ENCODE measurements at places on chromosomes 16 and 17.

DNA sequence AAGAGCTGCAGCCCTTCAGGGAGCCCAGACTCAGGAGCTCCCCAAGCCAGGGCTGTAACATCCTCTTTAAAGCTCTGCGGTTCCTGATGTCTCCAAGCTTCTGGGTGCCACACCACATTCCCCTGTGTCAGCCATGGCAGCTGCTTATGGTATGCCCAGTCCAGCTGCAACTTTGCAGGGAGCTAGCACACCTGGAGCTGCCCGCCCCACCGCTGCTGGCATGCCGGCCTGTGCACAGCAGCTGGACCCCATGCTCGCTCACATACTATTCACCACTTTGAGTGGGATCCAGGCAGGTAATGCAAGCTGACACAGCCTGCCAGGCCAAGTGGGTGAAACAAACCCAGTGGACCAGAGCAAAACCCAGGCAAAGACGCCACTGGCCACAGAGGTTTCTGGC lies 305.6 kb upstream of the AXIN2 start:
- no peak for DNase-seq

DNA sequence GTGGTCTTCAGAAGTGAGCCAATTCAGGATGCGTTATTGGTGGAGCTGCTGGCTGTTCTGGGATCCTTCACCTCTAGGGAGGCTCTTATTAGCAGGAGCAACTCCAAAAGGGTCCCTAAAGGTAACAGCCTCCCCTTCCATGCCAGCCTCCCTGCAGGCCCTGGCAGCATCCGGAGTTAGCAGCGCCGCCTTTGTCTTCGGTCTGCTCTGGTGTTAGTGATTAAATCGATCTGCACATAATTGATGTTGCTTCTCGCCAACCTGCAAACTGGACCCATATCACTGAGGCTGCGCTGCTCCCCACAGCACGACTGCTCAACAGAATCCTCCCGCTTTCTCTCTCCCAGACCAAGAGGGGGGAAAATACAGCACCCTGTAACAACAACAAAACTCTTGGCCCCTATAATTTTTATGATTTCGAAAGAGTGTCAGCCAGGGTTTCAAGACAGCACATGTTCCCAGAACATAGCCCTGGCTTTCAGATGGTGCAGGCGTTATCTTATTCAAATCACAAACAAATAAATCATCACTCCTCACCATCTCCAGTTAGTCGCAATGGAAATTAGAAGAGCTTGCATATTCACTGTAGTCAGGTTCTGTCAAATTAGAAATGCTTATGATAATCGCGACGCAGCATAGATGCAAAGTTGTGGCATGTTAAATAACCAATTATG lies 76.0 kb downstream of the IRX3 start:
- no peak for DNase-seq

GRCh38 chr17:72297326-72298115 lies 176.7 kb downstream of the SOX9 start:
- DNase-seq = peak; percentile 15

DNA sequence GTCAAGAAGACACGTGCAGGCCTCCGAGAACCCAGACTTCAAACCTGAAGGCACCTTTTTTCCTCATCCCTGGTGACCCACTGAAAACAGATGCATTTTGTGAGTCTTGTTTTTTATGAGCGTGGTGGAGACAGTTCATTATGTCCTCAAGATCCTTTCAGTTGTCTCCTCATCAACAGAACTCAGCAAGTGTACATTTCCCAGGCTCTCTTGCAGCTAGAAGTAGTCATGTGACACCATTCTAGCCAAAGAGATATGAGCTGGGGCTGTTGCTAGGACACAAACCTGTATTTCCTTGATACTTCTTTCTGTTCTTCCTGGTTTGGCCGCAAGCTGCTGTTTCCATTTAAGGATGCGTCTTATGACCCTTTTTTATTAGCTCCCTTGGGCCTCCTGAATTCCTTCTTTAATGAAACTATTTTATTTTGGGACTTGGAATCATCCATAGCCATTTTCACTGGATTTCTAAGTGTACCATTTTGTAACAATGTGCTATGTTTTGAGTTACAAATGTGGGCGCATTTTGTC lies 135.7 kb upstream of the FOXF1 start:
- DNase-seq = no peak

GRCh38 chr17:39701012-39701783 lies 1.3 kb downstream of the ERBB2 start:
- no peak for DNase-seq

DNA sequence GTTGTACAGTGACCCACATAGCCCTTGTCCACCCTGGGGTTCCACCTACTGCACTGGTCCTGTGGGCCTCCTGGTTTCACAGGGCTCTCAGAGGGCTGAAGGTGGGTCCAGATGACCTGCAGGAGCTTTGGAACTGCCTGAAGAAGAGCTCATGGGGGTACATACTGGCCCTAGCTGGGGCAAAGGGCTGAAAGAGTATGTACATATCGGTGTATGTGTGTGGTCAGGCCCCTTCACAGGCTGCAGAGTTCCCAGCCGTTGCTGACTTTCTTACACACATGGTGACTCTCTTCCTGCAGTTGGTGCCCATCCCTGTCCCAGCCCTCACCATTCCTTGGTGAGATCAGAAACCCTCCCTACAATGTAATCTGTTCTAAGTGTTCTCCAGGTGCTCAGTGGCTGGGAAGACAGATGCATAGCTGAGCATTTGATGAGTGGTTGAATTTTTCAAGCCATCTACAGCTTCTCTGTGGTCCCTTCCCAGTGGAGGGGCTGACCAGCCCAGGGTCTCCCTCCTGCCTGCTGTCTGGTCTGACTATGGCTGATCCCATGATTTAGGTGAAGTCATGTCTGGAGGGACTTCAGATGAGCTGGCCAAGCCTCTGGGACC lies 2.4 kb upstream of the NFATC3 start:
- no peak for DNase-seq

GRCh38 chr17:42803074-42803883 lies 4.6 kb downstream of the CNTD1 start:
- no peak for DNase-seq

GRCh38 chr16:53123747-53124146 lies 69.0 kb downstream of the CHD9 start:
- DNase-seq = peak; percentile 46

DNA sequence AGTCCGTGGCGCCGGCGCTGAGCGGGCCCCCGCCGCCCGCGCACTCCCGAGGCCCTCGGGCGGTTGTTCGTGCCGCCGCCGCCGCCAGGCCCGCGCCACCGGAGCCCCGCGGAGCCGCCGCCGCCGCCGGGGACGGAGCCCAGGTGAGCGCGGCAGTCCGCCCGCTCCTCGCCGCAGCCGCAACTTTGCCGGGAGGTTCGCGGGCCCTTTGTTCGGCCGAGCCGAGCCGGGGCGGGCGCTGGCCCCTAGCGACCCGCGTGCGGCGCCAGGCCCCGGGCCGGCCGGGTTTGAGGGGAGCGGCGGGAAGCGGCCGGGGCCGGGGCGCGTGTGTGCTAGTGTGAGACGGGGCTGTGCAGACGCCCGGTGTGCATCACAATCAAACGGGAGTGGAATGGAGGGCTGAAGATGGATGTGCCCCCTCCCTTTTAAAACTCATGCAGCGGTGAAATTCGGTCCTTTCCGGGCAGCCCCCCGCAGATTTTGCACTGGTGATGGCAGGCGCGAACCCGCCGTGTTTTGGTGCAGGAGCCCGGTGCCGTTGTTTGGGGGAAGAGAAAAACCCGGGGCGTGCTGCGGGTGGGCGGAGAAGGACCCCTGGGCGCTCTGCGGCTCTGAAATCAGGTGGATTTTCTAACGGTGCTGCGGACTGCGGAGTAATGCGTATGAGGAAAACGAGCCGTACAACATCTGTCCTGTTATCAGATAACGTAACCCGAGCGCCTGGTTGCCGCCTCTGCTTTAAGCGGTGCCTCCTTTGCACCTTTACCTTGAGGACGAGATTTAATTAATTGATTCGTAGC lies 823 bp downstream of the TNRC6C start:
- DNase-seq = no peak

- DNase-seq = no peak
Measured at GRCh38 chr17:53420035-53420641, 402.6 kb upstream of the KIF2B start.

GRCh38 chr17:5526821-5527598 lies 40.6 kb downstream of the MIS12 start:
- DNase-seq = peak; percentile 88

- no peak for DNase-seq
Measured at GRCh38 chr16:81709016-81709900, 69.8 kb upstream of the PLCG2 start.

- no peak for DNase-seq
Measured at GRCh38 chr16:55559233-55559632, 7.3 kb upstream of the CAPNS2 start.

GRCh38 chr17:78988152-78988551 lies 8.4 kb upstream of the LGALS3BP start:
- no peak for DNase-seq

GRCh38 chr17:17412326-17412725 lies 64.5 kb upstream of the MED9 start:
- no peak for DNase-seq

GRCh38 chr16:17668386-17668785 lies 197.6 kb upstream of the XYLT1 start:
- no peak for DNase-seq

DNA sequence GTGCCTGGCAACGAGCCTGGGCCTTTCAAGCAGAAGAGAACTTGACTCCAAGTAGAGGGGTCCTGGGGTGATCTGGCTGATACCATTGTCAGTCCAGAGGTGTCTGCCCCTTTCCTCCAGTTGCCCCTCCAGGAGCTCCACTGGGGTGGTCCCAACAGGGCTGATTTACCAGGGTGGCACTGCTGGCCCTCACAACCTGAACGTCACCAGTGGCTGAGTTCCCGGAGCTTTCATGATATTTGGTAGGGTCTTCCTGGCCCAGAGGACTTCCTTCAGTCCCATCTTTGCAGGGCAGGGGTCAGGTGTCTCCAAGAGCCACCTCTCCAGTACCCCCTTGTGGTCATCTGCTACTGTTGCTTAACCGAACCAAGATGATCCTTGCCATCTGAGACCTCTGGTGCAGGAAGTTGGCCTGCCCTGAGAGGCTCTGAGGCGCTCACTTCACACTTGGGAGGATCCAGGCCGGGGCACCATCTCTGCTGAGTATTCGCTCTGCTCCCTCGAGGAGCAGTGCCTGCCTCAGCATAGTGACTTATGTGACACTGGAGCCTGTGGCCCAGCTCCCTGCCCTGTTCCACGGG lies 3.5 kb downstream of the LIMD2 start:
- no peak for DNase-seq

DNA sequence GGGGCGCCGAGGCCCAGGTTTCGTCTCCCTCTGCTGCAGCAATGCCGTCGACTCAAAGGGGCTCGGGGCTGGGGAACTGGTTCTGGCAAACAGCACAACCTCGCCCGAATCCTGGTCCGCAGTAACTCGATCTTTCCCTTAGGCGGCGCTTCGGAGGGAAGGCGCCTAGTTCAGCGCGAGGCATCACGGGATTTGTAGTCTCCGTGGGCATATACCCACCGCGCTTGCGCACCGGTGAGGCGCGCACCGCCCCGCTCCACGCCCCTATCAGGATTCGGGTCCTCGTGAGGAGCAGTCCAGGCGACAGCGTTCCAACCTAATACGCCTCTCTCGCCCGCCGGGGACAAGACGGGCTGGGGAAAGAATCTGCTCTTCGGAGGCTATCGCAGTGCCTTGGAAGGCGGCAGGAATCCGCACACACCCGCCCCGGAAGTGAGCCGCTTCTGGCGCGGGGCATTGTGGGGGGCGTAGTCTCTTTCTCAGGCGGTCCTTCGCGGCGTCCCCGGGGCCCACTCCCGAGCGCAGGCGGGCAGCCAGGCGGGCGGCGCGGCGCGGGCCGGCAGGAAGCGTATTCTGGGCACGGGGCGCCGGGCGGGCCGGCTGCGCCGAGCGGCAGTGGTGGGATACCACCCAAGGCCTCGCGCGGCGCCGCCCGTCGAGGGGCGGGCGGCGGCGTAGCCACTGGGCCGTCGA lies at the start of gene THAP11:
Gene THAP11 (plus strand): TSS at position 505 of the 693 bp plus-strand sequence. CDS start 235 bp downstream, outside the sequence.
- peak; percentile 87 for DNase-seq

DNA sequence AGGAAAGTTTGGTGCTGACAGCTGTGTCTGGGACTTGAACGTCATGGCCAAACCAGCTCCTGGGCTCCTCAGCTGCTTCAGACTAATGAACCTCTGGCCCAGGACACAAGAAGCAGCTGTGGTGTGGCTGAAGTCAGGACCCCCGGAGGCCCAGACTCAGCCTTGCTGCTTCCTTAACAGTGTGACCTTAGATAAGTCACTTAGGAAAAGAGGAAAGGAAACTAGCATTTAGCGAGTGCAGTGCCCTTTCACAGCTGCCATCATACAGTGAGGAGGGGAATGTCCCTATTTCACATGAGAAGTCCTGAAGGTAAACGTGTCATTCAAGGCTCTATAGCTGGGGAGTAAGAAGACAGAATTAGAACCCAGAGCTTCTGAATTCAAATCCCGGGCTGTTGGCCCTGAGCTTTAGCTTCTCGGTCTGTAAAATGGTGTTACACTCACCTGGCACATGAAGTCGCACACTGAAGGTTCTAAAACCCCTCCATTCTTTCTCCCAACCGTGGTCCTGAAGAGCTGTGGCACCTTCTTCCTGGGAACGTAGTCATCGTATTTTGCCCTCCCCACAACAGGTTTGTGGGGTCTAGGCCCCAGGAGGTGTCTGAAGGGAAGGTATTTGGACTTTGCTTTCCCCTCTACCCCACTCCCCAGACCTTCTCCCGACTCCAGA lies 910 bp upstream of the RAMP2 start:
- DNase-seq = no peak

DNA sequence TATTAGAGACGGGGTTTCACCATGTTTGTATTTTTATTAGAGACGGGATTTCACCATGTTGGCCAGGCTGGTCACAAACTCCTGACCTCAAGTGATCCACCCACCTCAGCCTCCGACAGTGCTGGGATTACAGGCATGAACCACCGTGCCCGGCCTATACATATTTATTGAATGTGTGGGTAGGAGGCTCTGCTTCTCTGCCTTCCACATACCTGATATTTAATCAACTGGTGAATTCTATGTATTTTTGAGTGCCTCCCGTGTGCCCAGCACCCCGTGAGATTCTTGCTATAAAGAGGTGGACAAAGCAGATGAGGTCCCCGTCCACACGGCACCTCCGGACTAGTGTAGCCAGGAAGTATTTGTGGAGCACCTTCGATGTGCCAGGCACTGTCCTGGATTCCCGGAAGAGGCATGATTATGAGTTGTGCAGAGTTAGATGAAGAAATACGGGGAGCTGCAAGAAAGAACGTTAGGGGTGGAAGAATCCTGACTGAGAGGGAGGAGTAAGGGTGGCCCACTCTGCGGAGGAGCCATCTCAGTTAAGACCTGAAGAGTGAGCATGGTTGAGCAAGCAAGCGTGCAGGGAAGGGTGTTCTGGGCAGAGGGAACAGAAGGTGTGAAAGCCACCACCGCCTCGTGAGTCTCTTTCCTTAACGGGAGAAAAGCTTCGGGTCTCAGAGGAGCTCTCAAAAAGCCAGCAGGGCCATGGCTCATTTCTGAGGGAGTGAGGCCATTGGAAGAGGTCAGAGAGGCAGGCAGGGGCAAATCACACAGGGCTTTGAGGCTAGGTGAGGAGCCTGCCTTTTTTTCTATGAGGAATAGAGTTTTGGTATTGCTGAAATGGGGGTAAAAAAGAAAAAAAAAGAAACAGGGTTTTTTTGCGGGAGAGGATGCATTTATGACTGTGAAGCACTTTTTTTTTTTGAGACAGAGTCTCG lies 21.2 kb downstream of the CRISPLD2 start:
- no peak for DNase-seq
